ENCODE measurements at places on chromosomes 5 and 9. TPM values are rescaled to one million over a fixed set of nuclear protein-coding genes. Genes with fewer than 3 reads are reported as not detected.

MEGF10 gene
- not detected for total RNA-seq

DNA sequence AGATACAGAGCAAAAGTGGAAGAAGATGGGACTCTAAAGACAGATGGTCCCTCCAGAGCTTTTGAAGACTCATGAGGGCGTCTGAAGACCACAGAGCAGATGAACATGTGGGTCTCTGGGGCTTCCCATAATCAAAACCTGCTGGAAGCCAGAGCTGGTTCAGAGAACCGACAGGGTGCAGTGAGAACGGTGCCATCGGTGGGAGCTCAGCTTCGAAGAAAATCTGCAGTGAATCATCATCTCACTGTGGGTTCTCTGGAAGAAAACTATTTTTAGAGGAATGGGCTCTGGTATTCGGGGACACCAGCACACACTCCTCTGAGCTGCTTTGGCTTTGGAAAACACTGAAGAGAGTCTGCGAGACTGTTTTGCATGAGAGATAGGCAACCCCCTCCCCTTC, 222.4 kb upstream of the PANK3 start:
- DNase-seq: no peak

IFNB1 gene
- not detected for total RNA-seq

DNA sequence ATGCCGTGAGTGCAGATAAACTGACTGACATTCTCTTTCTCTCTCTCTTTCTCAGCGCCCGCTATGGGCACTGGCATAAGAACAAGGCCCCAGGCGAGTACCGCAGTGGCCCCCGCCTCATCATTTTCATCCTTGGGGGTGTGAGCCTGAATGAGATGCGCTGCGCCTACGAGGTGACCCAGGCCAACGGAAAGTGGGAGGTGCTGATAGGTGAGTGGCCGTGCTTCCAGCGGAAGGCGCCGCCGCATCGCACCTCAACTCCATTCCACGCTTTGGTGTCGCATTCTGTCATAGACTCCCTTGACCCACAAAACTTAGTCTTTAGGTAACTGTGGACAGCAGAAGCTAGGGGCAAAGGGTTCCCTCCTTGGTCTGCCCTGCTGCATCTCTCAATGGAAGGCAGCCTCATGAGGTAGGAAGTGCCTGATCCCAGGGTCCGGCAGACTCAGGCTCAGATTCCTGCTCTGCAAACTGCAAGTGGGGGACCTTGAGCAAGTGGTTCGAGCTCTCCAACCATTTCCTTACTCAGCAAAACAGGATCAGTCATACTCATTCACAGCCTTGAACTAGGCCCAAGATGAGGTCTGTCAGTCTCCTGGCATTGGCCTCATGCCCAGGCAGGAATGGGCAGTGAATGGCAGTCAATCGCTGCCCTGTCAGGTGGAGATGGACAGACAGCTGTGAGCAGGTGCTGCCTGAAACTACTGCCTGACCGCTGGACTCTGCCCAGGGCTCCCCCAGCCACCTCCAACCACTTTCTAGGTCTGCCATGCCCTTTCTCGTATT, 24.2 kb upstream of the CFAP157 start:
- no peak for DNase-seq

DNA sequence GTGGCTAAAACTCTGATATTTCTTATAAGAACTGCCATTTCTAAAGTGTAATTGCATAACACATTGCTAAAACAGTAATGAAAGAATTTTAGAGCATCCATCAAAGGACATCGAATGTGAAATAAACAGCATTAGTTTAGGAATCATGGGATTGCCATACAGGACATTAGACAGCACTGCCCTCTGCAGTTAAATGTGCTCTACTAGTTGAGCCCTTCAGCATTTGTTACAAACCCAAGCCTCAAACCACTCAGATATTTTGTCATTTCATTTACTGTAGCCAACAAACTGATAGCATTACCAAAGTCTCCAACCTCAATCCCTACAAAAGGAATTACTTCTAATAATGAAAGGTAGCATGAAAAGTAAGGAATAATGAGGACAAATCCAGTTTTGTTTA, 116.8 kb upstream of the COX7C start:
- no peak for DNase-seq

DNA sequence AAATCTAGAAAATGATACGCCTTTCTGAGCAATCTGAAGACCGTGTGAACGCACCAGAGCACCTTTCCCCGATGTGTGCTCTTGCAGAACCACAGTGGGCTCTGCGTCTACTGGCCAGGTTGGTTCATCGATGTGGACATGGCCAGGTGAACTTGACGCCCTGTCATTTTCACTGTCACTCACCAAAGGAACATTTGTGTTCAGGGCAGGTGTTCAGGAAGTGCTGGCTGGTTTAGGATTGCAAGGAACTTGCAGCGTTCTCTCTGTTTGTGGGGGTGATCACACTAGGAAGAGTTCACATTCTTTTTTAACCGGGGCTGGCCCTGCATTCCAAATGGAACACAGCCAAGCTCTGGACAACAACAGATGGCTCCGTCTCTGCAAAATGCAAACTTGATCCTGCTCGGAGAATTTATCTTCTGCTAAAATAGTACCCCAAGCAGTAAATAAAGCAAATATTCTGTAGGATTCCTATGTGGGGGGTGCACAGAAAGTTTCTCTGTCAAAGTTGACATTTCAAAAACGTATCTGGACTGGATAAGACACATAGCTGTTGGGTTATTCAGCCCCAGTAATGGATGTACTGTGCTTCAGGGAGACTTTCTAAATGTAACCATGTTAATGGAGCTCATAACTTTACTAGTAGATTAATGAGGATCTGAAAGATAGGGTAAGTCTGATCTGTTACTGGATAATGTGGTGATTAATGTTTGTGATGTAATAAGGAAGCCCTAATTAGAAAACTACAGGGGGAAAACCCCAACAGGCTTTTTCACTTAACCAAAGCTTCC, 45.7 kb upstream of the FANCC start:
- DNase-seq: no peak

DNA sequence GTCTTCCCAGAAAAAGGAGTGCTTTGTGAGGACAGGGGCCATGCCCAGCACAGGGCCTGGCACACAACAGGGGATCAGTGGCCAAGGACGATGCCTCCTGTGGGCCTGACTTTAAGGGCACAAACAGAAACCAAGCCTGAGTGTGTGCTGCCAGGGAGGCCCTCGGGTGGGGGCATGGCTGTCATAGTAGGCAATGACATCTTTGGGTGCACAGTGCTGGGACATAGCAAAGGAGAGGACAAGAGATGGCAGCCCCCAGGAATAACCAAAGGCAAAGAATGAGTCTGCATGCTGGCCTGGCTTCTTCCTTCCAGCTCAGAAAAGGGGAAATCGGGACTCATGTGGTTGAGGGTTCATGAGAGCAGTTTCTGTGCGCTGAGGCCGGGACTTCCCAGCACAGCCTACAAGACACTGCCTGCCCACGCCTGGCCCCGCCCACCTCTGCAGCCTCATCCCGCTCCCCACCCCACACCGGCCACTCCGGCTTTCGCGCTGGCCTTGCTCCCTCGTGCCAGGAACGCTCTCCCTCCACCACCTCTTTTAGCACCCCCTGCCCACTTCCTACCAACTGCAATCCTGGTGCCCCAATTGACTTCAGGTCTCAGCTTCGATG, 13.8 kb upstream of the LHX2 start:
- no peak for DNase-seq

STARD4 gene
- total RNA-seq: 6.5 TPM

TEK gene
- 1.5 TPM for total RNA-seq
